Muscle of back (tissue), 13 donors: ENCODE measurements at places on chromosomes 5 and 9. TPM values are rescaled to one million over a fixed set of nuclear protein-coding genes. Genes with fewer than 3 reads are reported as not detected.

Gene ANKRD55
- 0.34 TPM for polyA plus RNA-seq

- no peak for DNase-seq
Observed at GRCh38 chr9:113645227-113645977, 181.9 kb downstream of the RGS3 start.

GRCh38 chr9:14903040-14903439 is 7.2 kb downstream of the FREM1 start:
- DNase-seq: no peak

Gene FOXD4L4
- polyA plus RNA-seq: 0.13 TPM

- DNase-seq: no peak
Observed at GRCh38 chr9:89923961-89924504, 319.2 kb downstream of the GADD45G start.

Gene RXRA
- polyA plus RNA-seq: 23.7 TPM

Gene PRRX2
- 5.0 TPM for polyA plus RNA-seq

DNA sequence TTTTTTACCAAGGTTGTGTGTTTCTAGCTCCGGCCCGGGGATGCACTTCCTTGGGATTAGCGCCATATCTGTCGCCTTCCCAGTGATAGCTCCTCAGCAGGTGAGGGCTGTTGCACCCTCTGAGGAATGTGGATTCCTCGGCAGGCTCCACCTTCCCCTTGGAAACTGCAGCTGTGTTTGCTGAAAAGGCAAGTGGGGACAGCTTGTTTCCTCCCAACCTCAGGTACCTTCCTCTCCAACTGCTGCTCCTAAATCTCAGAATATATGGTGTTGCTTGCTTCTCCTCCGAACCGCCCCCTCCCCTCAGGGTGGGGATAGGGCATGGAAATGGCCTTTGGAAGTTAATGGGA is 1.3 kb downstream of the SLC1A1 start:
- DNase-seq: no peak

DNA sequence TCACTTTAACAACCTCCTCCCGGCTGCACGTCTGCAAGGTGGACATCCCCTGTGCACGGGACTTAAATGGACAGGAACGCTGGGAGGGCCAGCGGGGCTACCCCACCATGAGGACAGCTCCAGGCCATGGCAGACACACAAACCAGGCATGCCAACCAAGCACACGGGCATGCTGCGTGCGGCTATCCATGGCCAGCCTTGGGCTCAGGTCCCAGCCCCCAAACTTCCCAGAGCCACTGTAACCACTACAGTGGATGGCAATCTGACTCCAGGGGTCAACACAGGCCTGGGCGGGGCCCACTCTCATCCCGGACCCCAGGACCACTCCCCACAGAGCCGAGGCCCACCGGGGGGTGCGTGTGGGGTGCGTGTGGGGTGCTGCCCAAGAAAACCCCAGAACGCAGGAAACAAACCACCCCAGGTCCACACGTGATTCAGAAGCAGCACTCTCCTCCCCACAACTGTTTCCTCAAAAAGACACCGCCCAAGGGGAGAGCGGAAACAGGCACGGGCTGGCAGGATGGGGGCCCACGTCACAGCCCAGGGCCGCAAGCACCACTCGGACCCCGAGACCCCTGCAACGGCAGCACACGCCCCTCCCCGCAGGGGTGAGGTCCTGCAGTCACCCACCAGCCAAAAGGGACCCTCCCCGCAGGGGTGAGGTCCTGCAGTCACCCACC is 7.4 kb downstream of the SLC12A7 start:
- DNase-seq: peak; percentile 44
